Mesenteric fat pad (tissue), 1 donor: ENCODE measurements at places on chromosomes 11 and 22.
A peak's percentile ranks its signal among the peaks of the same experiment; 100 is the strongest.

DNA sequence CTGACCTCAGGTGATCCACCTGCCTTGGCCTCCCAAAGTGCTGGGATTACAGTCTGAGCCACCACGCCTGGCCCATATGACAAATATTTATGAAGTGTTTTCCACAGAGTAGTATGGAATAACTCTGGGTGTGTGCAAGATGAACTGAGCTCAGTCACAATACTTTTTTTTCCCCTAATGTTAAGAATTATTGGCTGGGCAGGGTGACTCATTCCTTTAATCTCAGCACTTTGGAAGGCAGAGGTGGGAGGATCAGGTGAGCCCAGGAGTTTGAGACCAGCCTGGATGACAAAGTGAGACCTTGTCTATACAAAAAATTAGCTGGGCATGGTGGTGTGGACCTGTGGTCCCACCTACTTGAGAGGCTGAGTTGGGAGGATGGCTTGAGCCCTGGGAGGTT, 6.4 kb downstream of the PTPRJ start:
- no peak for DNase-seq

DNA sequence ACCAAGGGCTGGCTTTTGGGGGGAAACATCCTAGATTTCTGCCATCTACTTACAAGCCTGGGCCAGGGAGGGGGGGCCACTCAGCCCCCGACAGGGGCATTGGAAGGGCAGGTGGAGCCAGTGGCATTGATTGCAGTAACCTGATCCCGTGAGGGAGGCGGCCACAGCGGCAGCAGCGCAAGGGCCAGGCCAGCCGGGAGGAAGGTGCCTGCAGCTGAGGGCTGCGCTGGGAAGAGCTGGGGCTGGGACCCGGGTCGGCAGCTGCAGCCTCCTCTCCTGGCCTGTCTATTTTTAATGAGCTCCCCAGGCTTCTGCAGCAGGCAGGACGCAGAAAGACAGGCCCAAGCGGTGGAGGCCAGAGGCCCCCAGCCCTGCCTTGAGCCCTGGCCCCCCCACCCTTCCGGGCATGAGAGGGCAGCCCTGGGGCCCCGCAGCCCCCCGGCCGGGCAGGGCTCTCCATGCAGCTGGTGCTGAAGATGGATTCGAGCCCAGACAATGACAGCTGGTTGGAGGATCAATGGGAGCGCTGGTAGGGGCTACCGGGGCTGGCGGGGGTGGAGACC, 10.6 kb downstream of the FREY1 start:
- DNase-seq = no peak

GRCh38 chr11:62505440-62506091, 41.0 kb downstream of the AHNAK start:
- no peak for DNase-seq

DNA sequence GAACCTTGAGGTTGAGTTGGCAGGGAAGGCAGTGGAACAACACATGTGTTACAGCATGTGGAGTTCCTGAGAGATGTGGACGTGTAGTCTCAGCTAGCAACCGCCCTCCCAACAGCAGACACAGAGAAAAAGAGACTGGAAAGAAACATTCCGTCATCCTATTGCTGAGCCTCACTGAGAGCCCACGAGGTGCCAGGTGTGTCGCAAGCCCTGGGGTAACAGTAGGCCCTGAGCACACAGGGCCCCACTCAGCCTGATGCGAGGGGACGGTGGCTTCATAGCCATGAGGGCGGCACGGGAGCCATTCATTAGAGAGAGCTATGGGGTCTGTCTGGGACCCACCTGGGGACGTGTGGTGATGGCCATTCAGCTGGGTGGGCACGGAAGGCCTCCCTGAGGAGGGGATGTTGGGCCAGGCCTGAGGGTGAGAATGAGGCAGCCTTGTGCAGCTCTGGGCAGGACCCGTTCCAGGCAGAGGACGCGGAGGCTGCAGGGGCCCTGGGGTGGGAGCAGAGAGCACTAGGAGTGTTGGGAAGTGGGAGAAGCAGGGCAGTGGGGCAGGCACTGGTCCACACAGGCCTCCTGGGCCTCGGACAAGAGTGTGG, 26.2 kb downstream of the MPPED1 start:
- DNase-seq = peak; percentile 79

DNA sequence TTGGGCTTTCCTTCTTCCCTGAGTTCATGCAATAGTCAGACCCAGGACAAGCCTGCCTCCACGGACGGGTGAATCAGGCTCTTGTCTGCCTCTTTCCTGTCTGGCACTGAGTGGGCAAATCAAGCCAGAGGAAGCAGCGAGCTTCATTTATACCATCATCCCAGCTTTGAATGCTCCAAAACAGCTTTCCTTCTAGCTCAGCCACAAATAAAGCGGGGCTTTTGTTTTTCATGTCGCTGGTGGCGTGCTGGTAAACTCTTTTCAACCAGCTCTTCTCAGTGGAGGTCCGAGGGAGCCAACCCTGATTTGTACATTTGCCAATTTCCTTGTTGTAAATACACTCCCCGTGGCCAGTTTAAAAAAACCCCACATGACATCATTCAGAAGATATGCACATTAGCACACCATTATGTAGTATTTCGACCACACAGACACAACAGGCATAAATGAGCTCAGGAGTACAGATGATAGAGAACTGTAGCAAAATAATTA, 8.6 kb downstream of the C11orf91 start:
- DNase-seq = no peak

GRCh38 chr11:12200279-12200990, 90.0 kb downstream of the MICAL2 start:
- peak; percentile 78 for DNase-seq

- DNase-seq = no peak
Measured at GRCh38 chr22:37310815-37311595, 28.7 kb downstream of the CYTH4 start.

GRCh38 chr11:118215765-118216164, 9.0 kb downstream of the JAML start:
- DNase-seq = no peak

DNA sequence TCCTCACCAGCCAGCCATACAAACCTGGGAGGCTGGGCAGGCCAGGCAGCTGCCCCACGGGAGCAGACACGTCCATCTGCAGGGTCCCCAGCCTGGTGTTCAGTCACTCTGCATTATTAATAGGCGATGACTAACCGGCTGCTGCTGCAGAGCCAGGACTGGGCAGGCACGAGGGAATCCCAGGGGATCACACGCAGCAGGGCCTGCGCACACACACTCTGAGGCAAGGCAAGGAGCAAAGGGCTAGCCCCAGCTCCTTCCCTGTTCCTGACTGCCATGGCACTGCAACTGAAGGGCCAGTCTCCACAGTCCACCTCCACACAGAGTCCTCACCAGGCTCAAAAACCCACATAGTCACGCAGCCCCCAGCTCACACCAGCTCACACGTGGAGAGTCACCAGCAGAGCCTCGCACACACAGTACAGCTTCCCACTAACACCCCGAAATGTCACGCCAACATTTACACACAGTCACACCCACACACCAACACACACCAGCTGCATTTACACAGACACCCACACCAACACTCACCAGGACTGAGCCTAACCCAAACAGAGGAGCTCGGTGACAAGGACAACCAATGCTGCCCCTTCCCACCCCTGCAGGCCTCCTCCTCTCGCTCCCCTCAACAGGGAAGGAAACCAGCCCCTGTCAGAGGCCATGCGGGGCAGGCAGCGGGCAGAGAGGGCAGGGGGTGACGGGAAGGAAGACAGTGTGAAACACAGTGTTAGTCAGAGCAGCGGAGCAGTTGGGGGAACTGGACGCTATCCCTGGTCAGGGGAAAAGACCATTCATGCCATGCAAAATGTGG, 47.3 kb downstream of the NRXN2 start:
- no peak for DNase-seq

DNA sequence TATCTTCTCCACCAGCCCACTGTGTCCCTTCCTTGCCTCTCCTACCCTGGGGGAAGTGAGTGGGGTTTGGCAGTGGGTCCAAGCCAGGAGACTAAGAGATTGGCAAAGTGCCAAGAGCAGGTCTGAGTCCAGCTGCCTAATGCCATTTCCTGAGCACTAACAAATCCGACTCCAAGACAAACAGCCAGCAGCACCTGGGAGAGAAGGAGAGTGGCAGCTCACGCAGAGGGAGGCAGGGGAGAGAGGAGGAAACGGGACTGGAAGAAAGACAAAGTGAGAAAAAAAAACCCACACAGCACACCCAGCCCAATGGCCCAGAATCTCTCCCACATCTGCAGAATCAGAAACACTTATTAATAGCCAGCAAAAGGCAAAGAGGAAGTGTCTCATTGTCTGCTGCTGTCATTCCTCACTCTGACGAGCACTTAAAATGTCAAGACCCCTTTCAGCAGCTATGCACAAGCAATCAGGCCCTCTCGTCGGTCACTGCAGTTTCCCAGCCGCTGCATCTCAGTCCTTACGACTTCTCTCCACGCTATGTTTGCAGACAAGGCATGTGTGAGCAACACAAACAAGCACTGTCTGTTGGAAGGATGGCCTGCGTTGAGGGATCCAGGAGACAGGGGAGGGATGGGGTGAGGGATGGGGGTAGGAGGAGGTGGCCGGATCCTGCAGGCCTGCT, 558.4 kb upstream of the CADM1 start:
- no peak for DNase-seq

- DNase-seq = no peak
Measured at GRCh38 chr11:128492903-128493569, 94.3 kb downstream of the ETS1 start.

DNA sequence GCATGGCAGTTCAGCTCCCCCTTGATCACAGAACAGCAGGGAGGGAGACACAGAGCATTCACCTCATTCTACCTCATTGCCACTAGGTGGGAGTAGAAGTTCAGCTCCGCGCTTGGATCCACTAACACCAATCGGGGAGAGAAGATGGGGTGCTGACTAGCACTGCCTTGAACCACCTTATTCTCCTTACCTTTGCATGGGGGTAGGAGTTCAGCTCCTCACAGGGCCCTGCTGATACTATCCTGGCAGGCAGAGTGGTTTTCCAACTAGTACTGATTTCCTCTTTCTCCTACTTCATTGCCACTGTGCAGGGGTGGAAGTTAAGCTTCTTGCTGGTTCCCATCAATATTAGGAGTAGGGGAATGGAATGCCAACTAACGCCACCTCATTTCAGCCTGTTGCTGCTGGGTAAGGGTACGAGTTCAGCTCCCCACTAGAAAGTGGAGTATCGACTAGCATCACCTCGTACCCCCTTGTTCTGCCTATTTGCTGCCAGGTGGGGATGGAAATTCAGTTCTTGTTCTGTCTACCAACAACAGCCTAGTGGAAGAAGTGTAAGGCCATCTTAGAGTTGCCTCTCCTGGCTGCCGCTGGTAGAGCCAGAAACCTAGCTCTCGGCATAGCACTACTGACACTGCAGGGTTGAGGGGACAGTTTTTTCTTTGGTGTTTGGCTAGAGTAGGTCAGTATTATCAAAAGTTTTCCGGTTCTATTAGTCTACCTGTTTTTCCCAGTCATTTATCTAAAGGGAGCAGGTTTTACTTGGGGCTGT, 550.9 kb upstream of the CCDC90B start:
- DNase-seq = no peak

DNA sequence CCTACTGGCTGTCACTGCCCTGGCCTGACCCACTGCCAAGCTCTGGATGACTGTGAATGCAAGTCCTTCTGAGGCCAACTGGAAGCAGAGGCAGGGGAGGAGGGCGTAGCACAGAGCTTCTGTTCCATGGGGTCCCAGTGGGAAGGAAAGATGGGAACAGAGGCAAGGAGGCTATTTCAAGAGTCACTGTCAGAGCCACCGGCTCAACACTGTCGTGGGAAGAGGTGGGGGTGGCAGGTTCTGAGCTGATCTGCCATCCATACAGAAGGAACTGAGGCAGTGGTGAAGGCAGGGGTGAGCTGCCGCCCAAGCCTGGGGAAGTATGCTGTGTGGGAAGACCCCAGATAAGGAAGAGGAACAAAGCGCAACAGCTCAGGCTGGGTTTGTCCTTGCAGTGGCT, 54.7 kb downstream of the SGSM3 start:
- DNase-seq = no peak

DNA sequence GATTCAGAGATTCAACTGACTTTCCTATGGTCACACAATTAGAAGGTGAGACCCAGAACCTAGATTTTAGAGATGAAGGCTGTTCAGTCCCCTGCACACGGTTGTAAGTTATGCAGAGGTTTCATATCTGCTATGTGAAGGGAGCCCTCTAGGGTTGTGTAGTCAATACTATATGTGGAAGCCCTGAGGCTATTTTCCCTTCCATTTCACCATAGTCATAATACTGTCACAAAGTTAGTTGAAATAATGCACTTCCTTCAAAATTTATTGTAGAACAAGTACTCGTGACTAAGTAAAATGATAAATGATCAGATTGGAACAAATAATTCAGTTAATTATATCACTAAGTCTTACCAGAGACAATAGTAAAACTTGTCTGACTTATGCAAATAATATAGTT, 48.8 kb downstream of the ENDOD1 start:
- no peak for DNase-seq

GRCh38 chr11:1887451-1888346, 4.0 kb downstream of the PRR33 start:
- no peak for DNase-seq

DNA sequence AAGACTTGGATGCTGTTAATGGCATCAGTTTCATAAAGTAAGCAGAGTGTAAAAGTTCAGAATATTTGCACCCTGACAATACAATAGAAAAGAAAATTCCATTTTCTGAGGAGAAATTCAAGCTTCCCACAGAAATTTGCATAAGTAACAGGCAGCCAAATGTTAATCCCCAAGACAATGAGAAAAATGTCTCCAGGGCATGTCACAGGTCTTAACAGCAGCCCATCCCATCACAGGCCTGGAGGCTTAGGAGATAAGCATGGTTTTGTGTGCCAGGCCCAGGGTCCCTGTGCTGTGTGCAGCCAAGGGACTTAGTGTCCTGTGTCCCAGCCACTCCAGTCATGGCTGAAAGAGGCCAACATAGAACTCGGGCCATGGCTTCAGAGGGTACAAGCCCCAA, 347.6 kb downstream of the LUZP2 start:
- DNase-seq = no peak
